Activated CD8-positive, alpha-beta T cell treated with anti-CD3 and anti-CD28 coated beads for 36 hours (primary cell): ENCODE measurements at places on chromosomes 3 and 15. TPM values are rescaled to one million over a fixed set of nuclear protein-coding genes. Genes with fewer than 3 reads are reported as not detected.

DNA sequence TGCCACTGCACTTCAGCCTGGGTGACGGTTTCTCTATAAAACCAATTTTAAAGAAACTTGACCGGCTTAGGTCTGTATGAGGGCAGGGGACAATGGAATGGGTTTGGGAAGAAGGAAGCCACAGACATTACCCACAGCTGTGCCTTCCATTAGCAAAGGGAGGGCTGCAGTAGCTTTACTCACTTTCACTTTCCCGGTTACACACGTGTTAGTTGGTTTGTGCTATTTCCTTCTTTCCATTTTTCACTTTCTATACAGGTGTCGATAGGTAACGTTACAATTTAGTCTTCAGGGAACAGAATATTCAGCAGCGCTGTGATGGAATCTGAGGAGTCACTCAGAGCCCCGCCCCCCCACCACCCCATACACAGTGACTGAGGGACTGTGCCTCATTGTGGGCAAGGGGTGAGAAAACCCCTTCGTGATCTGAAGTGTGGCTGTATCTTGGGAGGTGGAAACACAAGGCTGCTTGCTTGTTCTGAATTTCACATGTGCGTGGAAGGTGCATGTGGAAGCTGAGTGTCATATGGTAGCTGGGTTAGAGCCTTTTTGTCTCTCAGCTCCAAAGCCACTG is 44.8 kb upstream of the RPL32 start:
- DNase-seq = peak; percentile 49

- DNase-seq = peak; percentile 76
Measured at GRCh38 chr3:52218454-52218853, 7.0 kb downstream of the TLR9 start.

DNA sequence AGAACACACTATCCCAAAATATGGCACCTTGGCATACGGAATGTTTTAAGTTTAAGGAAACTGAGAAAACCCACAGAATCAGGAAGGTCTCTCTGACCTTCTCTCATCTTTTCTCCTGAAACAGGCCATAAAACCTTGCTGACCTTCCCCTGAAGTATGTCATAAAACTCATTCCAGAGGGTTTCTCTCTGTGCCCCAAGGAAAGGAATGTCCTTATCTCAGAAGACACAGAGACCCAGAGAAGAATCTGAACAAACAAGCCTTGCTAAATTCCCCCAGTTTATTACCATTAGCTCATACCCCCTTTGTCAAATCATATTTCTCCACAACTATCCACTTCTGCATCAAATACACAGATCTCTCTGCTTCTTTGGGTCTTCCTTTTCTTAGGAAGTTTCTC is 603.1 kb downstream of the MCTP2 start:
- DNase-seq = no peak

DNA sequence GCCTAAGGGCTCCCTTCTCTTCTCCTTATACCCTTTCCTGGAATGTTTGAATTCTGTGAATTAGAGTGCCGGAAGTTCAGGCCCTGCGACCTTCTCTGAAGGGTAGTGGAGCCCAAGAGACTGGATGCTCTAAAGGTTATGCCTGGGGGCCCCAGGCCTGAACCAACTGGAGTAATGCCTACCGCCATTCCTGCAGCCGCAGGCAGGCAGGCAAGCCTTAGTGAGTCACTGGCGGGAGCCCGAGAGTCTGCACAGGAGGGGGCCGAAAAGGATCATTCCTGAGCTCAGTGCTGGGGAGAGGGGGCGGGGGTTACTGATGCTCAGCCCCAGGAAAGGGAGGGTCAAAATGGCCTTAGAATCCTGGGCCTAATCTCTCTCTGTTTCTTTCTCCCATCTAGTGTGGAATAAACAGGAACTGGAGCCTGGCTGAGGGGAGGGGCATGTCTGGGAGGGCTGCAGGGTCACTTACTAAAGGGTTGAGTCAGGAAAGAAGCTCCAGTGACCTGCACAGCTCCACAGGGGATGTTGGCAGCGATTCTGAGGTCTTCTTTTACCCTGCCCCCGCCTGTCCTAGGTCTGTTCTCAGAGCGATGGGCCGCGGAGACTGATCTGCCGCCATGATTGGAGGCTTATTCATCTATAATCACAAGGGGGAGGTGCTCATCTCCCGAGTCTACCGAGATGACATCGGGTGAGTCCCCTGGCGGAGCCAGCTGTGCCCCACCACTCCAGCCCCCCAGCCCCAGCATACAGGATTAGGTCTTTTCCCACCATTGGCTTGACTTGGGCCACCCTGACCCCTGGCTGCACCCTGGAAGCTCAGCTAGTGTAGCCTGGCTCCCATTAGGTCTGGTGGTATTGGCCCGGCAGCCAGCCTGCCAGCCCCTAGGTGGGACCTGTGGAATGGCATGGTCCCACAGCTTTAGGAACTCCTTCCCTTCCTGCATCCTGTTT is 2.0 kb downstream of the AP2M1 start:
- DNase-seq = no peak

DNA sequence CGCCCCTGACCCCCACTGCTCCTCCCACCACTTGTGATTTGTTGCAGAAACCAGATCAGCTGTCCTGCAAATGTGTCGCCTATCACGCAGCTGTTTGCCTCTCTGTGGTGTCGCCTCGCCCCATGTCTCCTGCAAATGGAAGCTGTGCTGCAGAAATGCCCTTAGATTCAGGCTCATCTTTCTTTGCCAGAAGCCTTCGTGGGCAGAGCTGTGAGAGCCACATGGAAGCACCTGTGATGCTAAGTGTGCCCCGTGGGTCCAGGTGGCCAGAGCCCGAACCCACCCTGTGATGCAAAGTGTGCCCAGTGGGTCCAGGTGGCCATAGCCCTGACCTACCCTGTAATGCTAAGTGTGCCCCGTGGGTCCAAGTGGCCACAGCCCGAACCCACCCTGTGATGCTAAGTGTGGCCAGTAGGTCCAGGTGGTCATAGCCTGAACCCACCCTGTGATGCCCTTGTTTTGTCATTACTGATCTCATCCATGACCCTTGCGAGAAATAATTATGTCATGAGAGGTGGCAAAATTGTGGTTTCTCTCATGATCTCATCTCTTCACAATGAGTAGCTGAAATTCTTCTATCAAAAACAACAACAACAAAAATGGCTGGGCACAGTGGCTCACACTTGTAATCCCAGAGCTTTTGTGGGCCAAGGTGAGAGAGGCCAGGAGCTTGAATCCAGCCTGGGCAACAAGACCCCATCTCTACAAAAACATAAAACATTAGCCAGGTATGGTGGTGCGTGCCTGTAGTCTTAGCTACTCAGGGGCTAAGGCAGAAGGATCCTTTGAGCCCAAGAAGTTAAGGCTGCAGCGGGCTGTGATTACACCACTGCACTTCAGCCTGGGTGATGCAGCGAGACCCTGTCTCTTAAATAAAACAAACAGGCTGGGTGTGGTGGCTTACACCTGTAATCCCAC is 187.4 kb downstream of the GOLGA6L6 start:
- no peak for DNase-seq

- no peak for DNase-seq
Measured at GRCh38 chr15:26394801-26395200, 378.1 kb downstream of the GABRB3 start.

GRCh38 chr3:171556574-171557145 is 96.5 kb upstream of the TNIK start:
- no peak for DNase-seq

GRCh38 chr3:143565951-143566350 is 282.3 kb downstream of the SLC9A9 start:
- no peak for DNase-seq

GRCh38 chr3:178059119-178059518 is 477.1 kb upstream of the KCNMB2 start:
- DNase-seq = no peak

- DNase-seq = no peak
Measured at GRCh38 chr15:74523982-74524381, 17.0 kb upstream of the ARID3B start.

GRCh38 chr3:177015881-177016280 is 181.4 kb downstream of the TBL1XR1 start:
- DNase-seq = no peak

- no peak for DNase-seq
Measured at GRCh38 chr15:98968576-98968975, 39.0 kb downstream of the PGPEP1L start.

- DNase-seq = no peak
Measured at GRCh38 chr3:154973851-154974250, 106.3 kb upstream of the MME start.

- DNase-seq = no peak
Measured at GRCh38 chr3:133973249-133973980, 56.3 kb downstream of the SLCO2A1 start.

DNA sequence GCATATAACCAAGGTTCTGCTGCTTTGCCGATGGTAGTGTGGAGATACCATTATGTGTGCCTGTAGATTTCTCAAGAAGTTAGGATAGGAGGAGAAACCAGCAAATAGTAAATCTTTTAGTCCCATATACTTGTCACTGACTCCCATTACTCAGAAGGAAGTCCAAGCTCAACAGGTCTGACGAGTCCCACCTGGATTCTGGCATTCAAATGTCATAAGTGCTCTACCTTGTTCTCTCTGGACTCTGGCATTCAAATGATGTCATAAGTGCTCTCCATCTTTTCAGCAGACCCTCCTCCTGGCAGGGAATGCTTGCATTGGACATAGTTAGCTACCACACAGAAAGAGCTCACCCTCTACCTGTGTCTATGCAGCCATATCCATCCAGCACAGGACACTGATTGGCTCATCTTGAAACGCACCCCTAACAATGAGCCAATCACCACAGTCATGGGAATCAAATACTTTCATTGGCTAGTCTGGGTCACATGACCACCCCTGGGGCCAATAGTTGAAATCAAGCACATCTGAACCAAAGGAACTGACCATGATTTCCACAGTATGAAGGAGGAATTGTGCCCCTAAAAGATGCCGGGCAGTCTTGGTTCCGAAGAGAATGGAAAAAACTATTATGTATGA is 205.0 kb upstream of the ADAMTS9 start:
- no peak for DNase-seq

DNA sequence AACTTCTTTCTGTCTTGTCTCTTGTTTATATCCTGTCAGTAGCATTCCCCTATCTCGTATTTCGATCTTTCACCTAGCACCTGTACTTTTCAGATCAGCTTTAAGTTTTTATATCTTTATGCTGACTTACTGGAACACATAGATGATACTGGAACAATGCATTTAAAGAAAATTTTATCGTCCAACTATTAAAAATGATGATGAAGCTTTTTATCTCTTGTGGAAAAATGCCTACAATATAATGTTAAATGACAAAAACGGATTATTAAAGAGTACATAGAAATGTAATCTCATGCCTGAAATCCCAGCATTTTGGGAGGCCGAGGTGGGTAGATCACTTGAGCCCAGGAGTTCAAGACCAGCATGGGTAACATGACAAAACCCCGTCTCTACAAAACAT is 139.5 kb downstream of the ZPLD1 start:
- DNase-seq = no peak

- no peak for DNase-seq
Measured at GRCh38 chr15:88440021-88440420, 27.2 kb downstream of the MRPL46 start.

GRCh38 chr3:175432376-175433025 is 573.4 kb downstream of the NAALADL2 start:
- no peak for DNase-seq

DNA sequence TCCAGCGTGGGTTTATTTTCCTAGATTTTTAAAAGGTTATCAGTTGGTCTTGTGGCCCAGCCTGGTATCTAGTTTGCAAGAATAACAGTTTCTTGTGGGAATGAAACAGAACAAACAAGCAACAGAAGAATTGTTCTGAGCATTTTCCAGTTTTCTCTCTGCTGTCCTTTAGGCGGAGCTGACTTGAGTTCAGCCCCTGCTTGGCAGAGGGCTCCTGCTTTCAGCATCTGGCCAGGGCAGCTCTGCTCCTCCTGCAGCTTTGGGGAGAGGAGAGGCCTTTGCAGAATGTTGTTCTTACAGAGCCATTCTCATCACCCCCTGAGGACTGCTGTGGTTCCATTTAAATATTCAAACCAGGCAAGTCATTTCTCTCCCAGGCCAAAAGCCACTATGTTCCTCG is 117.7 kb downstream of the ALDH1A2 start:
- no peak for DNase-seq

DNA sequence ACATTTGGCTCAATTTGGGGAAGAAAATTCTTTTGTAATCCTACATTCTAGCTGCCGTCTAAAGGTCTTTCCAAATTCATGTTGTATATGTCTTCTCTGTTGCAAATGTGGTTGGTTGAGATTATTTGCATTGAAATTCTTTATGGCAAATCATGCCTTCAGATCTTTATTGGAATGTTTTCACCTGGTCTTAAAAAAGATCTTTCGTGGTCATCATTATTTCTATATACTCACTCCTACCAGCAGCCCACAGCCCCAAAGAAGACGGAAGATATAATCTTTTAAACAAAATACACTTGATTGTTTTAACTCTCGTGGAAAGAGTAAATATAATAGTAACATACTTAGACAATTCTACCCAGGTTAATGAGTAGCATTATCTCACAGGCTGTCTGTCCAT is 41.5 kb upstream of the PPARG start:
- DNase-seq = no peak

GRCh38 chr3:105513042-105513441 is 146.3 kb downstream of the ALCAM start:
- no peak for DNase-seq

DNA sequence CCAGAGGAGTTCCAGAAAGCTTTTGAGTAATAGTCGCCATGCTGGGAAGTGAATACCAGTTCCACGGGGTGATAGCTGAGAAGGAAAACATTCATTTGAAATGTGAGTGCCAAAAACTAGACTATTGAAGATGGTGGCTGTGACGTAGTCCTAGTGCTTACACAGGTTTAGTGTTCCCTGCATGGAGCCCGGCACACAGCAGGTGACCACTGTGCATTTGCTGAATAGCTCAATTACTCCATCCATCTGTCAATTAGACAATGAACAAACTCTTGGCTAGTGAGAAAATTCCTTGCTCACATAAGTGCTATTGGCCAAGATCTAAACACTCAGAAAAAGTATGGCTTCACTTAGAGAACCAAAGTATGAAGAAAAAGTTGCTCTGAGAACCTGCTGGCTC is 448.1 kb upstream of the WNT5A start:
- DNase-seq = no peak

- DNase-seq = no peak
Measured at GRCh38 chr3:72517921-72518424, 330.3 kb downstream of the SHQ1 start.

Gene NR1I2
- 1.0 TPM for total RNA-seq

Gene PARP15
- 13.3 TPM for total RNA-seq

Gene PLA2G4D
- not detected for total RNA-seq

Gene C3orf18
- total RNA-seq = 41.3 TPM

Gene CHSY1
- 57.9 TPM for total RNA-seq

Gene DCUN1D1
- total RNA-seq = 43.2 TPM

Gene ACTC1
- not detected for total RNA-seq

Gene RHO
- total RNA-seq = not detected

Gene EXD1
- total RNA-seq = not detected

Gene POTEB2
- total RNA-seq = not detected

Gene ZNF502
- 2.3 TPM for total RNA-seq

Gene PIERCE2
- total RNA-seq = not detected
